ENCODE measurements at places on chromosomes 11 and 22. TPM values are rescaled to one million over a fixed set of nuclear protein-coding genes. Genes with fewer than 3 reads are reported as not detected.

The RFPL1 gene
- polyA plus RNA-seq: 0.36 TPM

The SMIM35 gene
- not detected for polyA plus RNA-seq

The ST14 gene
- 0.27 TPM for polyA plus RNA-seq

The ANGPTL5 gene
- polyA plus RNA-seq: 5.3 TPM

The TSPAN32 gene
- 5.4 TPM for polyA plus RNA-seq

The OR9I1 gene
- not detected for polyA plus RNA-seq

The RAB36 gene
- 1.6 TPM for polyA plus RNA-seq

The OR8B4 gene
- not detected for polyA plus RNA-seq

The MB gene
- polyA plus RNA-seq: 261 TPM

The OR51V1 gene
- polyA plus RNA-seq: not detected

The PGA5 gene
- polyA plus RNA-seq: 0.72 TPM
